ENCODE measurements at places on chromosomes 13 and 19.

DNA sequence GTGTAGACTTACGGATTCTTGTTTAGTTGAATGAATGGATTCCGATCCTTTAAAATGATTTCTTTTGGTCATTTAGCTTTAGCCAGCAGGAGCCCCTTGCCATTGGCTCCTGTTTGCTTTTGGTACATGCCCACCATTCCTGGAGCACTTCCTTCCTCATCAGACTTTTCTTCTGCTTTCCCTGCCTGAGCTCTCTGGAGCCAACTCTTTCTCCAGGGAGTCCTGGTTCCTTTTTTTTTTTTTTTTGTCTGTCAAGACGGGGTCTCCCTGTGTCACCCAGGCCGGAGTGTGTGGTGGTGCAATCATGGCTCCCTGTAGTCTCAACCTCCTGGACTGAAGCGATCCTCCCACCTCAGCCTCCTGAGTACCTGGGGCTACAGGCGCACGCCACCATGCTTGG, 37.8 kb downstream of the SMARCA4 start:
- DNase-seq, result no peak

DNA sequence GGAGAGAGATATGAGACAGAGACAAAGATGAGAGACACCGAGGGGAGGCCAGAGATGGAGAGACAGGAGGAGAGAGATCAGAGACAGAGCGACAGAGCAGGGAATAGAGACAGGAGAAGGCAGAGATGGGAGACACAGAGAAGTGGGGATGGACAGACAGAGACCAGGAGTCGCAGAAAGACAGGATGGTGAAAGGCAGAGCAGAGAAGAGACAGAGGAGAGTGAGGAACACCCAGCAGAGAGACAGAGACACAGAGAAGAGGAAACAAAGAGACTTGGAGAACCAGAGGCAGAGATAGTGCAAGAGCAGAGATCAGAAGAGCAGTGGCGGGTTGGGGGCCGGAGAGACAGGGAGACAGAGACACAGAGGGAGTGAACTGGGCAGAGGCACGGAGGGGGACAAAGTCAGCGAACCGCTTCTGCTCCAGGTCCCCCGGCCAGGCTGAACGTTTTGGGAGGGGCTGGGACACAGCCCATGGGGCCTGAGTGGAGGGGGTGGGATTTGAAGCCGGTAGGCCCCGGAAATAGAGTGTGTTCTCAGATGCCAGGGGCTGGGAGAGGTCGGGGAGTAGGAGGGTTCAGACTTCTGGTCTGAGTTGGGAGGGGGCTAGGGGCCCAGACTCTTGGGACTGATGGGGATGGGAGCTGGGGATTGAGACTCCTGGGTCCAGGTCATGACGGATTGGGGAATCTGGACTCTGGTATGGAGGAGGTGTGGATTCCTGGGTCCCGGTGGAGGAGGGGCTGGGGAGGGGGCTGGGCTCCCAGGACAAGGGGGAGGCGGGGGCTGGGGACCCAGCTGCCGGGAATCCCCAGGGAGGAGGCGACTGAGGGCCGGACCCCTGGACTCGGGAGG, 654 bp downstream of the ZNF579 start:
- DNase-seq, result no peak

- no peak for DNase-seq
Measured at GRCh38 chr13:82758044-82758443, 1124.2 kb downstream of the SLITRK1 start.

GRCh38 chr13:64339373-64340063, 2890.6 kb downstream of the PCDH9 start:
- DNase-seq, result no peak

GRCh38 chr19:37333457-37333856, 37.4 kb upstream of the ZNF527 start:
- no peak for DNase-seq

DNA sequence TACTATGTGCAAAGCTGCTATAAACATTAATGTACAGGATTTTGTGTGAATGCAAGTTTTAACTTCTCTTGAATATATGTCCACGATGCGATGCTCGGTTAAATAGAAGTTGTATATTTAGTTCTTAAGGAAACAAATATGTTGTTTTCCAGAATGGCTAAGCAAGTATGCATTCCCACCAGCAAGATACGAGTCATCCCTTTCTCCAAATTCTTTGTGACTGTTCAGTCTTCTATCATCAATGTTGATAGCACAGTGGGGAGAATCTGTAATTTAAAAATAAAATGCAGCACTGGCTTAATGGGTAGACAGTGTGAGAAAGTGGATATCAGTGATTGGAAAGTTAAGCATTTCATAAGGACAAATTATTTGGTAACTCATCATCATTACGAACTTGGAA, 1340.8 kb downstream of the PCDH9 start:
- DNase-seq, result no peak

GRCh38 chr19:32294871-32295438, 50.5 kb upstream of the ZNF507 start:
- DNase-seq, result no peak

DNA sequence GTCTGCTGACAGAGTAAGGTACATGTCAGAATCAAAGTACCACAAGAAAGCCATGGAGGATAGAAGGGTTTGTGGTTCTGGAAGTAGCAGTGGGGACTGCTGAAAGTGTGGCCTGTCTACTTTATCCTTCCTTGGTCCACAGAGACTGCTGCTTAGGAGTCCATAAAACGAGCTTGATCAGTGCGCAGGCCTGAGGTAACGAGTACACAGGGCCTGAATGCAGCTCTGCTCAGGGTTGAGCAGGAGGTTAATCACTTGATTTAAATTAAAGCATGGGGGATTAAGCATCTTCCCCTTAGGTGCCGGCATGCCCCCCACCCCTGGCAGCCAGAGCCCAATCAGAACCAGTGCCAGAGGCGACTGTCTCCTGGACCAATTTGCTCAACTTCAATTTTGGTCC, 34.9 kb upstream of the WASF3 start:
- DNase-seq, result no peak

DNA sequence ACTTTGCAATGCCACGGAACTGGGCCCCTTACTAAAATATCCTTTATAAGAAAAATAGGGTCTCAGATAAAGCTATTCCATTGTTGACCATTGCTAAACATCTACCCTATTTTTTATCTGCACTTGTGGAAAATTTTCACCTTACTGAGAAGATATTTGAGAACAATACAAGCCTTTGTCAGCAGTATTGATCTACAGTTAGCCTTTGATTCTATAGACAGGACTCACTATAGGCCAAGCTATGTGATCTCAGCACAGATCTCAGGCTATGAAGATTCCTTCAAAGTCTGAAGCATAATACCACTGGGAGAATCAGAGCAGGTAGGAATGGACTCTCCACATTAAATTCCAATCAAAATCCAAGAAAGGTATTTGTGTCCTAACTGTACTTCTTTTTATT, 1099.7 kb downstream of the DIAPH3 start:
- no peak for DNase-seq

All from CD4-positive, alpha-beta T cell treated with Interleukin-4 for 4 hours (primary cell).